ENCODE measurements at places on chromosomes 3 and 15.

DNA sequence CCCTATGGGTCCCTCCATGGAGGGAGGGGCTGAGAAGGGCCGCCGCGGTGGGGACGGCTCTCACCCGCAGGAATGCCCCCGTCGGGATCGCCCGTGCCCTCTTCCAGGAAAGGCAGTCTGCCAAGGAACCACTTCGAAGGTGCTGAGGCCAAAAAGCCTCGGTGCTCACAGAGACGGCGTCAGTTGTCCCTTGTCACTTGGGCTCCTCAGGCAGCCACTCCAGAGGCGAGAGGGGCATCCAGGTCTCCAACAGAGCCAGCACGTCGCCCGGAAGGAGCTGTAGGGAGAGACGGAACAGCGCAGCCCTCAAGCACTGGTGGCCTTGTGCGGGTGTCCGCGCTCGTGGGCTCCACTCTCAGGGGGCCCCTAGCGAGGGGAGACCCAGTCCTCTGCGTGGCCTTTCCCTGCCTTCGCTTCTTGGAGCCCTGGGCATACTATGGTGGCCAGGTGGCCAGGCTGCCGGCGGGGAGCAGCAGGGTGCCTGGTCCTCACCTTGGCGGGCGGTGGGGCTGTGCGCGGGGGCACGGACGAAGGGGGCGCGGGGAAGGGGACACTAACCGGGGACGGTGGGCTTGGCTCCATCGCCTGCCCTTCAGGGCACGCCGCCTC, 994 bp downstream of the MESP1 start:
- no peak for DNase-seq

DNA sequence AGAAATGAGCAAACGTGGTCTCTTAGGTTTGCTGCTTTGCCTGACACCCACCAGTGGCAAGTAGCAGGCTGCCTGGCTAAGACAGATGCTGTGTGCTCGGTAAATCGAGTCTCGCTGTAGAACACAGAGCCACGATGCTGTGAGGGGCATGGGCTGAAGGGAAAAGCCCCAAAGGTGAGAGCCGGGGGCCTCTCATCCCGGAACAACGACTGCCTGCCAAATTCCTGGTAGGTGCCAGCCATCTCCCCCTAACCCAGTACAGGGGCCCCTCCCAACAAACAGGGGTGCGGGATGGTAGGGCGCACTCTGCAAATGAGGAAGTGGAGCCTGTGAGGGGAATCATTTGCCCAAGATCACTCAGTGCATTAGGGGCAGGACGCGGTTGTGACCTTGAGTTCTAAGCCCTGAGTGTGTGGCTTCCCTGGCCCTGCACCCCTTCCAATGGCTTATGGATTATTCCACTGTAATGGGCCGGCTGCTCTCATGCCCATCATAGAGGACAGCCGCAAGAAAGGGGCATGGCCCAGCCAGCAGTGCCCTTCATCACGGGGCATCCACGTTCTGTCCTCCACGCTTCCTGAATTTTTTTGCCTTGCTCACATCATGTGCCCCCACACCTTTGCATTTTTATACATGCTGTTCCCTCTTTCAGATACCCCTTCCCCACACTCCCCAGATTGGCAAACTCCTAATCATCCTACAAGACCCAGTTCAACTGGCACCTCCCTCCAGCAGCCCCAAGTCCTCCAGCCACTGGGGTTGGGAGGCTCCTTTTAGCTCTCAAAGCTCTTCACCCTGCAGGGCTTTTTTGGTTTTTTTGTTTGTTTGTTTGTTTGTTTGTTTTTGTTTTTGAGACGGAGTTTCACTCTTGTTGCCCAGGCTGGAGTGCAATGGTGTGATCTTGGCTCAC, 125.4 kb downstream of the NUP210 start:
- DNase-seq: no peak

- DNase-seq: peak; percentile 92
Measured at GRCh38 chr3:135503760-135504686, 461.5 kb upstream of the PPP2R3A start.

GRCh38 chr3:52231502-52232278, 6.2 kb upstream of the TLR9 start:
- DNase-seq: peak; percentile 86

- no peak for DNase-seq
Measured at GRCh38 chr3:73141525-73141924, 80.1 kb downstream of the EBLN2 start.

All from endothelial cell (in vitro differentiated cells).